ENCODE measurements at places on chromosomes 16 and 17.

GRCh38 chr16:69469807-69470561, 45.6 kb downstream of the CYB5B start:
- no peak for DNase-seq

DNA sequence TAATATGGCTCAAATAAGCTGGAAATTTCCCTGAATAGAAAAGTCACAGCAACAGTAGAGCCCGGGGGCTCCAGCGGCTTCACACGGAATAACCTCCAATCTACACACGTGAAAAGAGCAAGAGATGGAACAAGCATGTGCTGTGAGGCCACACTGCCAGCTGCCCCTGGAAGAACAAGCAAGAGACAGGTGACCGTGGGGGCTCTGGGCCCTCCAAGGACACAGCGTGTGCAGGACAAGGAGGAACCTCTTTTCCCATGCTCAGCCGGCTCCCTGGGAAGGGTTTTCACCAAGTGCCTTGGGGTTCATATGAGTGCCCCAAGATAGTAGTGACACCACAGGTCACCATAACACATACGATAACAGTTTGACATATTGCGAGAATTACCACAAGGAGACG, 110.2 kb upstream of the ZNF750 start:
- no peak for DNase-seq

- DNase-seq: peak; percentile 86
These were observed 341.7 kb downstream of the C16orf95 start for GRCh38 chr16:86975445-86975844.

- peak; percentile 87 for DNase-seq
These were observed 852 bp downstream of the ZNF469 start for GRCh38 chr16:88383401-88384221.

- no peak for DNase-seq
These were observed 2.2 kb downstream of the SNN start for GRCh38 chr16:11670171-11671131.

DNA sequence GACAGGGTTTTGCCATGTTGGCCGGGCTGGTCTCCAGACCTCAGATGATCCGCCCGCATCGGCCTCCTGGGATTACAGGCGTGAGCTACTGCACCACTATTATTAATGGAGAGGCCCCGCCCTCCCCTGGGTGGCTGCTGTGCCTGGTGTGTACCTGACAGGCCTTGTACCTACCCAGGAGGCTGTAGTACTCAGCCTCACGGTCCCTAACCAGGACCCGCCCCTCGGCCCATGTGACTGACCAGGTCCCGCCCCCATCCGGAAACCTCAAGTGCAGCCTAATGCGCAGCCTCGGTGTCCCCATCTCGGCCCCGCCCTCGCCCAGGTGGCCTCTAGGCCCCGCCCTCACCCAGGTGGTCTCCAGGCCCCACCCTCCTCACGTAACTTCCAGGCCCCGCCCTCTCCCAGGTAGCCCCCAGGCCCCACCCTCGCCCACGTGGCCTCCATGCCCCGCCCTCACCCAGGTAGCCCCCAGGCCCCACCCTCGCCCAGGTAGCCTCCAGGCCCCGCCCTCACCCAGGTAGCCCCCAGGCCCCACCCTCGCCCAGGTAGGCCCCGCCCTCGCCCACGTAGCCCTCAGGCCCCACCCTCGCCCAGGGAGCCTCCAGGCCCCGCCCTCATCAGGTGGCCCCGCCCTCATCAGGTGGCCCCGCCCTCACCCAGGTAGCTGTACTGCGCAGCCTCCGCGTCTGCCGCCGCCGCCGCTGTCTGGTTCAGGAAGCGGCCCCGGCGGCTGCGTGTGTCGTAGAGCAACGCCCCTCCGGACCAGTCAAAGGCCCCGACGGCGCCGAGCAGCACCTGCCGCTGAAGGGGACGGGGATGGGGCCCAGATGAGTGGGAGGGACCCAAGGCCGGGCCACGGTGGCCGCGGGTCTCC, 31.0 kb downstream of the HASPIN start:
- DNase-seq: no peak

- DNase-seq: no peak
These were observed 36.7 kb downstream of the RBFOX3 start for GRCh38 chr17:79574108-79574507.

GRCh38 chr16:53372992-53373871, 61.0 kb upstream of the RBL2 start:
- DNase-seq: no peak

GRCh38 chr16:74654536-74655050, 12.1 kb downstream of the RFWD3 start:
- DNase-seq: no peak

- no peak for DNase-seq
These were observed 12.1 kb downstream of the CFDP1 start for GRCh38 chr16:75420987-75421819.

- no peak for DNase-seq
These were observed 33.2 kb upstream of the KCNJ2 start for GRCh38 chr17:70136131-70136530.

- DNase-seq: peak; percentile 48
These were observed 230.4 kb downstream of the PARN start for GRCh38 chr16:14399378-14400284.

- no peak for DNase-seq
These were observed 8.1 kb downstream of the GNA13 start for GRCh38 chr17:65048441-65048840.

DNA sequence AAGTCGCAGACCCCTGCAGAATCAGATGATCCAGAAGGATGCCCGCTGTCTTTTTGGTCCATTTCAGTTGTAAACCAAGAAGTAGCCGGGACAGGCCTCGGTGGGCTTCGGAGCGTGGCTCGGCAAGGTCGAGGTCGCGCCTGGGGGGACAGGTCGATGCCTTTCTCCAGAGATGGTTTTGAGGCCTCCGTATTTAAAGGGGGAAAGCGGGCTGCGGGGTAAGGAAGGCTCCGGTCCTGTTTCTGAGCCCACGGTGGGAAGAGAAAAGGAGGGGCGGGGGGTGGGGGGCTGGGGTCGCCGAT, 7.5 kb upstream of the GNG13 start:
- DNase-seq: no peak

- DNase-seq: peak; percentile 50
These were observed 84.4 kb upstream of the GSE1 start for GRCh38 chr16:85528528-85529387.

- DNase-seq: peak; percentile 74
These were observed at the start of gene DNASE1 for GRCh38 chr16:3654249-3654991. Gene DNASE1, plus strand, starts transcription at chr16:3654691. Its CDS starts 683 bp downstream, at chr16:3655374.

- DNase-seq: no peak
These were observed 53.9 kb upstream of the CRISPLD2 start for GRCh38 chr16:84765616-84766580.

GRCh38 chr17:72266112-72266775, 145.4 kb downstream of the SOX9 start:
- no peak for DNase-seq

GRCh38 chr16:49489686-49490320, 116.2 kb downstream of the C16orf78 start:
- DNase-seq: no peak

DNA sequence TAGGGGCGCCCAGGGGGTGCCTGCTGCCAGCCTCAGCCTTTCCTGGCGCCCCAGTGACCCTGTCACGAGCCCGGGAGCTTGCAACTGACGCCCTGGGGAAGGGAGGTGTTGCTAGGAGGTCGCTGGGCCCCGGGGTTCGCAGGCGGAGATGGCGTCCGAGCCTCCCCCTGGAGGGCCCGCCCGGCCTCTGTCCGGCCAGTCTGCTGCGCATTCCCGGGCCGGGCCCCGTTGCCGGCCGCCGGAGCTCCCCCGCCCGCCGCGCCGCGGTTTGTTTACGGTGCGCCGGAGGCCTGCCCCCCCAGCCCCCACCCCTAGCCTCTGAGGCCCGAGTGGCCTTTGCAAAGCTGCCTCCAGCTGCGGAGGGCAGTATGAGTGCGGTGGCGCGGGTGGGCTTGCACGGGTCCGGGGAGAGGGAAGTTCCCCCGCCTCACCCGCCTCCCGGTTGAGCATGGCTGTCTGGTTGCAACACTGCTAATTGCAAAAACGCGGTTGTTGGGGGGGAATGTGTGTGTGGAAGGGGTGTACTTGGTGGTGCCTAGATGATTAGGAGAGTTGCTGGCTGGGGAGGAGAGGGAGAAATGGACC, 514 bp downstream of the THRA start:
- DNase-seq: peak; percentile 54

DNA sequence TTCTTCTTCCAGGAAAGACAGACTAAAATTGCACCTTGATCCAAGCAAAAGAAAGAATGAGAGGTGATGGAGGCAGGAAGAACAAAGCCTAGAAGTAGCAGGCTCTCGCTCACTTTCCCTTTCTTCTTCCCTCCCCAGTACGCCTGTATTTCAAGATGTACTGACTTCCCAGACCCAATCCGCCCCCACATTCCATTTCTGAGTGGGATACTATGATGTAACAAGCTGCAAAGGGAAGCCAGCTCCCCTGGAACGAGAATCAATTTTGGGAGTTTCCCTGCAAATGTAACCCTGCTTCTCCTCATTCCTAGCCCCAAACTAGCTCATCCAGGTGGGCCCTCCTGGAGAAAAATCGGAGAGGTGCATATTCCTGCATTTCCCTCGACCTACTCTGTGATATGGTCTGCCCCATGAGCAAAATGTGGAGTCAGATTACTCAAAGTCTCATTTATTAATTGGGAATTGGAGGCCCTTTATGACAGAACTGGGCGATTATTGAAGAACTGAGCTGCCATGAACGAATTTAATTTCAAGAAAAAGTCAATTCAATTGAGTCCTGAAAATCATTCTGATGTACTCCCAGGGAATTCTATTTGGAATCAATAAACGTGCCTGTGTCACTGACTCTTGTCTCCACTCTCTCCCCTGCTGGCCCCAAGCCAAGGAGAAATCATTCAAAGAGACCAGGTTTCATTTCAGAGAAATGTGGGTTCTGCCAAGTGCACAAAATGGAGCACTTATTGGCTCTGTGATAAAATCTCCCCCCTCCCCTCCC, 398.9 kb downstream of the SHISA9 start:
- DNase-seq: no peak

DNA sequence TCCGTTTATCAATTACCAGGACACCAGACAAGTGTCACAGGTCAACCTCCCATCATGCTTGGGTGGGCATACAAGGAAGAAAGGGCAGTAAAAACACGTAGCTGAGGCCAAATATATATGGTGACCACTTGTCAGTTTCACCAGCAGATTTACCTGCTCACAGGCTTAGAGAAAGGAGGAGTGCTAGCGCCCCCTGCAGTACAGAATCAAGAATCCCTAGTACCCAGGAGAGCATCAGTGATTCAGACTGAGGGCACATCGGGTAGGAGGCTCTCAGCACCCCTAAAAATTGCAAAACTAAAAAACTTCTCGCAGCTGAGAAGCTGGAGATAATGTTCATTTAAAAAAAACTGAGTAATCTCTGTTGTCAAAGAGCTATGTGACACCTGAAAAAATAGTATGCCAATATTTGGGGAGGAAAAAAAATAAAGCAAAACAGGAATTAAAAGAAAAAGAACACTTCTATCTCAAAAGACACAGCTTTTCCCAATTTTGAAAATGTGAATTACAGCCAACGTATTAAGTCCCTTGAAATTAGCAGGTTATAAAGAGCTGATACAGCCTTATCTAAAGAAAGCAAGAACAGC, 21.2 kb upstream of the MON1B start:
- no peak for DNase-seq

DNA sequence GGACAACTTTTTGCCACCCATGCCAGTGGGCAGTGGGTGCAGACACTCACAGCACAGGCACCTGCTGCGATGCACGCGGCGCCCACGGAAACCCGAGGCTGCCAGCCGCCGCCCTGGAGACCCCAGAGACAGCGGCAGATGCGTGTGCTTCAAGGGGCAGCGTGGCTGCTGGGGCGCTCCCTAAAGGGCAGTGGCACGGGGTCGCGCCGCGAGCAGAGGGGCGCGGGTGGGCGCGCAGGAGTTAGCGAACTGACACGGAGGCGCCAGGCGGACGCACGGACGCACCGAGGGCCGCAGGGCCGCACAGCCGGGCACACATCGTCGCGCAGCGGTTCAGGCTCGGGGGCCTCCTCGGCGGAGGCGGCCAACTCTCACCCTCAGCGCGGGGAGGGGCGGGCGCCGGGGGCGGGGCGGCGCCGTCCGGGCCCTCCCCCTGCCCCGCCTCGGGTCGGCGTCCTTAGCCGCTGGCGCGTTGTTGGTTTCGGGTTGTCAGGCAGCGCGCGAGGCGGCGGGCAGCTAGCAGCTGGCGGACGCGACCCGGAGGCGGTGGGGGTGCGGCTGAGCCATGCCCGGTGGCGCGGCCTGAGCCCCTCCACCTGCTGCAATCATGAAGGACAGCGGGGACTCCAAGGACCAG, at the start of gene KIF19:
Gene KIF19, plus strand, starts transcription at position 484 of the 637 bp plus-strand sequence. Its CDS starts 124 bp downstream, at position 608.
- DNase-seq: peak; percentile 51
